ENCODE measurements at places on chromosomes 13 and 19.

DNA sequence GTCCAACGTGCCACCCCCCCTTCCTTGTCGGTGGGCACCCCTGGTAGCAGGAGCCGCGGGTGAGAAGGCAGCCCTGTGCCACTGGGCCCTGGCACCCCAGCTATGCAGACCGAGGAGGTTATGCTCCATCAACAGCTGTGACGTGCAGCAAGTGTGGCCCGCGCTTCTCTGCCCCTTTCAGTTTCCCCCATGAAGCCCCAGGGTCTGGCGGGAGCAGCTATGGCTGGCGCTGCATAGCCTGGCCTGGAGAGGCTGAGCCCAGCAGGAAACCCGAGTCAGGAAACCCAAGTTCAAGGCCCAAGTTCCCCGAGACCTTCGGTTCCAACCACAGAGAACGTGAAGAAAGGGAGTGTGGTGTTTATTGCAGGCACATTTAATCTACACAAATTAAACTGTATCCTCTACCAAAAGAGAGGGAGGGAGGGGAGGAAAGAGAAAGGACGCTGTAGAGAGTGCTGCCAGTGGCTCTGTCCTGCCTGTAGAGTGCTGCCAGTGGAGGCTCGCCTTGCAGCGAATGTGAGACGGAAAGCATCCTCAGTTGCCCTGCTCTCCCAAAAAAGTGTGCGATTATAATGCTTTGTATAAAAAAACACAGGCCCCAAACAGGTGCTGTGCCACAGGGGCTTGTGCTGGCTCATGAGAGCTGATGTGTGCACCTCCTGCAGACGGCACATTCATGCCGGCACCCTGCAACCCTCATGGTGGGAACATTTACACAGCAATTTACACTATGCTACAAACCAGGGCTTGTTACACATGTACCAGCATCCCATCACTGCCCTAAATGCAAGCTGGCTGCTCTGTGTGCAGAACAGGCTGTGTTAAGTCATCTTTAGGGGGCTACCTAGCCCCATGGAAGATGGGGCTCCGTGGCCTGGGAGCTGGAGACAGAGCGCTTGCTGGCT lies 16.3 kb downstream of the POP4 start:
- peak; percentile 28 for DNase-seq

DNA sequence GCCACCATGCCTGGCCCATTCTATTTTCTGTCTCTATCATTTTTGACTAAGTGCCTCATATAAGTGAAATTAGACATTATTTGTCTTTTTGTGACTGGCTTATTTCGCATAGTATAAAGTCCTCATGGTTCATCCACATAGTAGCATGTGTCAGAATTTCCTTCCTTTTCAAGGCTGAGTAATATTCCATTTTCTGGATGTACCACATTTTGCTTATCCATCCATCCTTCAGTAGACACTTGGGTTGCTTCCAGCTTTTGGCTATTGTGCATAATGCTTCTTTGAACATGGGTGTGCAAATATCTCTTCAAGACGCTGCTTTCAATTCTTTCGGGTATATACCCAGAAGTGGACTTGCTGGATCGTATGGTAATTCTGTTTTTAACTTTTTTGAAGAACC lies 51.5 kb upstream of the USE1 start:
- DNase-seq = no peak

GRCh38 chr13:35978607-35979316 lies 152.4 kb downstream of the DCLK1 start:
- DNase-seq = peak; percentile 19

DNA sequence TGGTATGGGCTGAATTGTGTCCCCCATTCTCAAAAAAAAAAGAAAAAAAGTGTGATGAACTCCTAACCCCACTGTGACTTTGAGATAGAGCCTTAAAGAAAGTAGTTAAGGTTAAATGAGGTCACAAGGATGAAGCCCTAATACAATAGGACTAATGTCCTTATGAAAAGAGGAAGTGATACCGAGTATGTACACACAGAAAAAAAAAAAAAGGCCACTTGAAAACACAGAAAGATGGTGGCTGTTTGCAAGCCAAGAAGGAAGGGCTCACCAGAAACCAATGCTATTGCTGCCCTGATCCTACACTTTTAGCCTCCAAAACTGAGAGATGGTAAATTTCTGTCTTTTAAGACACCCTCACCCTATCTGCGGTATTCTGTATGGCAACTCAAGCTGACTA lies 955.6 kb downstream of the PCDH17 start:
- no peak for DNase-seq

DNA sequence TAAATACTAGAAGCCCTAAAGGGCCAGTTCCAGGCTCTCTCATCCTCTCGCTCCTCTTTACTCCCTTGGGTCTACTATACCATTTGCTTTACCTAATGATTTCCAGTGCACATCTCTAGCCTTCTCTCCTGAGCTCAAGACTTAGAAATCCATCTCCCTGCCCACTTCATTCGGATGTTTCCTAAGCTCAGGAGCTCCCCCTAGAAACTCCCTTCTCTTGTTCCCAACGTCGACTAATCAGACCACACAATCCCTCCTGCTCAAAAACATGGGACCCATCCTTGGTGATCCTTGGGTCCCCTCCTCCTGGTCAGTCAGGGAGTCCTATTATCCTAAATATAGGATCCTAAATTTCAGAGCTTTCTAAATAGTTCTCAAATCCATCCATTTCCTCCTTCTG lies 21.1 kb upstream of the STK24 start:
- no peak for DNase-seq

DNA sequence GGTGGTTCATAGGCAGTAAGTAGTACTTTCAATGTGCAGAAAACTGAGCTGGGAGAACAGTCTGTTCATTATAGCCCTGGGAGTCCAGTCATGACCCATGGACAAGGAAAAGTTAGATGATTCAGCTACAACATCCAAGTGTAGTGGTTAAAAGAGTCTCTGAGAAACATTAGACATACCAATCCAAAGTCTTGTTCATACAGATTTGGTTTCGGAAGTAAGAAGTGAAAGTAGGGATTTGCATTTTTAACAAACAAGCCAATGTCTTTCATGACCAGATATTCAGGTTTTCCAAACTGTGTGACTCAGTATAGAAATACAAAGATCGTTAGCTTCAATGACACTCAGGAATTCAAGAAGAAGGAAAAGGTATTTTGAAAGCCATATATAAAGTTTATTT lies 345.3 kb downstream of the SLITRK1 start:
- no peak for DNase-seq

DNA sequence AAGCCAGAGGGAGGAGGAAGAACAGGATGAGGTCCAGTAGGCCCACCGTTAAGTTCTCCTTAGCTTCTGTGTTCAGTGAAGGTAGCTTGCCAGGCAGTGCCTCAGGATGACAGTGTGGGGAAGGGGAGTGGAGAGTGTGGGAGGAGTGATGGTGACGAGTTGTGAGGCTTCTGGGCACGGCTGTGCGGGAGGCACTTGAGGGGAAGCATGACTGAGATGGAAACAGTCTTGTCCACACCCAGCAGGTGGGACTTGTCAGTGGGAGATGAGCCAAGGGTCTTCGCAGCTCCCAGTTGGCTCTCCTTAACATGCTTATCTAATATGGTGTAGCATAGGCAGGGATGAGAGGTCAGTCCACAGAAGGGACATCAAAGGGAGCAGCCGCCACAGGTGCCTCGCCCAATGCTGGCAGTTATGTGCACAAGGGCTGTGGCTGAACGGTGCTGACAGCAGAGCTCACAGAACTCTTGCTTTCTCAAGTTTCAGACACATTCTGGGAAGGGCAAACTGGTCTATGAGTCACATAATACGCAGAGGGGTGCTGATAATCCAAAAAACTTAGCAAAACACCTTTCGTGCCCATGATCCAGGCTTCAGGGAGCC lies 47.5 kb downstream of the OXGR1 start:
- no peak for DNase-seq

DNA sequence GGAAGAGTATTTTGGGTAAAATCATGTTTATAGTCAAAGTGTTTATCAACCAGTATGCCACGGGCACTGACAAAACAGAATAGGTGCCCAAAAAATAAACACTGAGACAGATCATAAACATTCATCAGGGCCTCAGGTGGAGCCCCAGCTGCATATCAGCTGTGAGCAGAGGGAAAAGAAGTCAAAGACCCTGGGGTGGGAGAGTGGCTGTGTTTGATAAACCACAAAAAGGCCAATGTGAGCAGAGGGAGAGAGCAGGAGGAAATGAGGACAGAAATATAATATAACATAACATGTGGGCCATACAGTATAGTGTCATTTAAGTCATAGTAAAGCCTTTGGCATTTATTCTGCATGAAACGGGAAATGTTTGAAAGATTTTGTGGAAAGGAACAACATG lies 10.0 kb upstream of the EPSTI1 start:
- DNase-seq = no peak

DNA sequence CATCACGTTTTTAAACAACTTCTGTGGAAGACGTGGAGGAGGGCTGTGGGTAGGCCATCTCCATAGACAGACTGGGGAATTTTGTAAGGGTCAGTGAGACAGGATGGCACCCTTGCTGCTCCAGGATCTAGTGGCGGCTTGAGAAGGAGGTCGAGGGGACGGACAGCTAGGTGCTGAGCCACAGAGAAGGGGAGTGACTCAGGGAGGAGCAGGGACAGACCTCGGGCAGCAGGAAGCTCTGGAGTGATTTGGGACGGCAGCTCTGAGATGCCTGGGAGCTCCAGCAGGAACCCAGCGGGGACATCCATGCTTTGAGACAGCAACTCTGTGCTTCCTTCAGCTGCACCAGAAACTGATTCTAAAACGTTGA lies 169.1 kb upstream of the SOX1 start:
- no peak for DNase-seq

GRCh38 chr19:48607359-48607755 lies 815 bp downstream of the SPACA4 start:
- DNase-seq = no peak

Data from stimulated activated CD4-positive, alpha-beta T cell treated with anti-CD3 and anti-CD28 coated beads, Interleukin-2, amount 100 ng/mL, for 48 hours (primary cell).